ENCODE measurements at places on chromosomes 7 and 10.
A peak's percentile ranks its signal among the peaks of the same experiment; 100 is the strongest.

- no peak for DNase-seq
Observed at GRCh38 chr10:75672842-75673241, 241.4 kb downstream of the LRMDA start.

DNA sequence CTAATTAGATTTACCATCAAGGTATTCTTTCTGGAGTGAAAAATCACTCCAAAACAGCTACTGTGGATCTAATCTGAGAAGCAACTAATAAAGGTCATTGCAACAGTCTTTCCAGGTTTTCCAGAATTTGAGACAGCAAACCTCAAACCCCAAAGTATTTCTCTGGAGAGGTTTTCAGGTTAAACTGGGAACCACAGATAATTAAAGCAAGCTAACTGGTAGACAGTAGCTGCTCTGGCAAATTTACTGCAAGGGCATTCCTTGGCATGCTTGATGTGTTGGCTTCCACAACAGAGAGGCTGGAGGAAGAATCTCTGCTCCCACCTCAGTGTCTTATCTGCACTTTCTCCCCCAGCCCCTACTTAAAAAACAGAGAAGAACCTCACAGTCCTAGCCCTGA lies 140.0 kb upstream of the NRBF2 start:
- no peak for DNase-seq

- DNase-seq = no peak
Observed at GRCh38 chr7:33903791-33904680, 1.3 kb upstream of the BMPER start.

- no peak for DNase-seq
Observed at GRCh38 chr10:30832749-30833627, 198.7 kb downstream of the ZNF438 start.

DNA sequence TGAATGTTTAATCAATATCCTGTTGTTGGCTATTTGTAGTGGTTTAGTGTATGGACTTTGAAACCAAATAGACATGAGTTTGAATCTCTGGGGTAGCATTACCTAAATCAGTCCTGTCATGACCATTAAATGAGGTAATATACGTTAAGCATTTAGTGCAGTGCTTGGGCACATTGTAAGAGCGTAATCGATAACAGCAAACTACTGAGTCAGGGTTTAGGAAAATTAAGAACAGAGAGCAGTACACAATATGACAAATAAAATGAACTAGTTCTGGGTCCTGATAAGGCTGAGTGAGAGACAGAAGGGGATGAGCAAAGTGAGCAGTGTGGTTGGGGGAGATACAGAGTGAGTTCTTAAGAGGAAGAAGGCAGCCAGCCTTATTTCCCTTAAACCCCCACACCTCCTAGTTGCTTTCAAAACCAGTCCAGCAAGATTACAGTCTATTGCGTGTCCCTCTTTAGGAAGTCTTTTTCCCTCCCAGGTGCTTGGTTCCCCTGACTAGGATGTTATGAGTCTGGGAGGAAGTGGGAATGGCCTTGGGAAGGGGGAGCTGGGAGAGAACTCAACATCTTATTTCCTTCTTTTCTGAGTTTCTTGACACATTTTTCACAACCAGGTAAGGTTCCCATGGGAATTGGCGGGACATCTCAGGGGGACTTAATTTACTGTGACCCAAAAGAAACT lies 171.0 kb downstream of the SND1 start:
- peak; percentile 27 for DNase-seq

DNA sequence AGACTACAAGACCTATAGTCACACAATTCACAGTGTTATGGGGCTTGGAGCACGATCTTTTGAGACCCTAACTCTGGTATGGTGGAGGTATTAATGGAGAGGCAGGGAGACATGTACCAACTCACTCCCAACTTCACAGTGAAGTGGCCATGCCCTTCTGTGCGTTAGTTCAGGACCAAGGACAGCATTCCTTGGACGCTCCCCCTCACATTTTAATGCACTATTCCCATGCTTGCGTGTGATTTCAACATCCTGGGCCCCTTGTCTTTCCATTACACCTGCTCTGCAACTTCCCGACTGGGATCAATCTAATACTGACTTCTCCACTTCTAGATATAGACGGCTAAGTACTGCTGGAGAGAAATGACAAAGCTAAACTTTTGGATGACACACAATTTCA lies 72.7 kb downstream of the PLCE1 start:
- peak; percentile 53 for DNase-seq

DNA sequence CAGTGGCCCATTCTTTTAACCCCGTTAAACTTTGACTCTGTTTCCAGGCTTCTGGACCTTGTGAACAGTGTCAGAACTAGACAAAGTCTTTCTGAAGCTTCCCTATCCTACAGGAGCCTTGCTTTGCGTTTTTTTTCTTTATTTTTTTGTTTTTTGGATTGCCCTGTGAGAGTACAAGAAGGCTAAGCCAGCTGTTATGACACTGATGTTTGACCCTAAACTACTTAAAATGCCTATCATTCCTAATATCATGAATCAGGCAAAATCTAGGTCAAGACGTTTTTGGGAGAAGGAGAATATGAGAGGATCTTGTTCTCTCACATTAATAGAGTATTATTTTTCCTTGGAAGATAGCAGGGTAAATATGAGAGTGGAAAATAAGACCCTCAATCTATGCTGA lies 79.8 kb downstream of the EPDR1 start:
- DNase-seq = no peak

DNA sequence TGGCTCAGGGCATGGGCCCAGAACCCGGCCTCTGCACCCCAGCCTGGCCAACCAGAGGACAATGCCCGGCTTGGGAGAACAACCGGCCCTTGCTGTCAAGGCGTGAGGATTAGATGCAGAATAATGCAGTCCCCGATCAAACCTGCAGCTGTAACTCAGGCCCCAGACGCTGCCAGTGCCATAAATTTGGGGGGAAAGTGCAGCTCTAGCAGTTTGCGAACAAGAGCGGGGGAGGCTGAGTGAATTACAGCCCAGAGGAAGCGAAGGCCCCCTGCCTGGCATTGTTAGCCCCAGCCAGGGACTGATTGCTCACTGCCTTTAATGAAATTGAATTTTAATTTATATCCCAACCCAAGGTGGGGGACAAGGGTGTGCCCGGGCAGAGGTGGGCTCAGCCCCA lies 38.0 kb upstream of the GNA12 start:
- no peak for DNase-seq

GRCh38 chr10:71459513-71459912 lies 62.8 kb downstream of the CDH23 start:
- no peak for DNase-seq

DNA sequence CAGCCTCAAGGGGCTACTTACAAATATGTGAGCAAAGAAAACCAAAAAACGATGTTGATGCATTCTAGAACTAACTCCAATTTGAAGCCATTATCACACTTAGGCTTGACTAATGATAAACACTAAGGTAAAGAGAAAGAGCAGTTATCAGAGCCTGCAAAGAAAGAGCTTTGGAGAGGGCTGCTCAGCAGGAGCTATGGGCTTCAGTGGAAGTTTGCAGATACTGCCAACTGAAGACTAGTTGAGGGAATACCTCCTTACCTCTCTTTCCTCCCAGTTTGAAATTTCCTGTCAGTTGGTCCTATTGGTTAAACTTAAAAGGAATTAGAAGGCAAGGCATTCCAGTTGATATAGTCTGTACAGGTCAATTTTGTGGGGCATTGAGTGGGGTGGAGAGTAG lies 498.1 kb upstream of the POT1 start:
- DNase-seq = no peak

- DNase-seq = no peak
Observed at GRCh38 chr10:113681533-113682470, 2.1 kb downstream of the CASP7 start.

- no peak for DNase-seq
Observed at GRCh38 chr7:11570922-11571550, 261.0 kb downstream of the THSD7A start.

DNA sequence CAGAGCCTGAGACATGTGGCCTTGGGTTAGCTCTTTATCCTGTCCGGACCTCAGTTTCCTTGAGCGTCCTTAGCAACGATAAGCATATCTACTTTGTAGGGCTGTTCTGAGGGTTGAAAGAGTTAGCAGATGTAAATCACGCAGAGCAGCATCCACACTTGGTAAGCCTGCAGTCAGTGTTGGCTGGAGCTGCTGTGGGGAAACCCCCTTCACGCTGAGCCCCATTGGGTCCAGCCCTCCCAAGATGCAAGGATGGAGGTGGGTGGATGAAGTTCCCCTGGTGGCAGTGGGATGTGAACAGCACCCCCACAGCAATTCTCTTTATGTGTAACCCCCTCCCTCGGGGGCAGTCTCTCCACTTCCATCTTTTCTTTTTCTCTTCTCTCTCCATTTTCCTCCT lies 109.9 kb downstream of the PLXNA4 start:
- no peak for DNase-seq

DNA sequence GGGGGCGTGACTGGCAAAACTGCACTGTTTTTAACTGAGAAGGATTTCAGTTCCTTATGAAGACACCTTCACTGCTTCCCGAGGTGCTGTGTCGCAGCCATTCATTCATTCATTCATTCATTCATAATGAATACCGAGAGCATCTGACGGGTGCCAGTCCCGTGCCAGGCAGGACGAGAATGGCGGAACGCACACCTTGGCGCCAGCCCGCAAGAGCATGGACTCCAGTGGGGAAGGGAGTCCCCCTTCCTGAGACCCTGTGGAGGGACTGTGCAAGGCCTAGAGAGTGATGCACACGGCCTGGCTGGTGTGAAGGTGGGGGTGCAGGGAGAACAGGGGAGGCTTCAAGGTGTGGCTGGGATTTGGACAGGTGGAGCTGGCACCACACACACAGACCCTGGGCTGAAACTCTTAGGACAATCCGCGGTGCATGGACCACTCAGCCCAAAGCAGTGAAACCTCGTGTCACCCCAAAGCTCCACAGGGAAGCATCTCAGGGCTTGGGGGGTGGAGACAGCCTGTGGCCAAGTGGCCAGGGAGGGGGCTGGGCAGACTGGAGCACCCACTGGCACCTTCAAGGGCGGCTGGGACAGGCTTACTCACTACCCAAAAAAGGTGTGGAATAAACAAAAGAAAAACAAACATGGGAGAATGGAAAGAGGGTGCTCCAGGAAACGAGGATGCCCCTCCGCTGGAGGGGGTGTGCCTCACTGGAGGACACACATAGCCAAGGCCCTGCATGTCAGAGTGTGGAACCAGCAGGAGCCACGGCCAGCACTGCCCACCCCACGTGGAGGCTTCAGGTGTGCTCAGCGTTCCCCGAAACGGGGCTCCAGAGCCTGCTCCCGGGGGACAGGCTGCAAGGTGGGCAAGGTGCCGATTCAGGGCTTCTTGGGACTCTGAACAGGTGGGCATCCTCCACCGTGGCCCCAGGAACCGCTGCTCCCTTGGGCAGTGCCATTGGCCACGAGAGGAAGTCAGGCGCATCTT lies 37.7 kb downstream of the EBF3 start:
- no peak for DNase-seq

GRCh38 chr10:19874791-19875190 lies 58.6 kb downstream of the PLXDC2 start:
- DNase-seq = no peak

DNA sequence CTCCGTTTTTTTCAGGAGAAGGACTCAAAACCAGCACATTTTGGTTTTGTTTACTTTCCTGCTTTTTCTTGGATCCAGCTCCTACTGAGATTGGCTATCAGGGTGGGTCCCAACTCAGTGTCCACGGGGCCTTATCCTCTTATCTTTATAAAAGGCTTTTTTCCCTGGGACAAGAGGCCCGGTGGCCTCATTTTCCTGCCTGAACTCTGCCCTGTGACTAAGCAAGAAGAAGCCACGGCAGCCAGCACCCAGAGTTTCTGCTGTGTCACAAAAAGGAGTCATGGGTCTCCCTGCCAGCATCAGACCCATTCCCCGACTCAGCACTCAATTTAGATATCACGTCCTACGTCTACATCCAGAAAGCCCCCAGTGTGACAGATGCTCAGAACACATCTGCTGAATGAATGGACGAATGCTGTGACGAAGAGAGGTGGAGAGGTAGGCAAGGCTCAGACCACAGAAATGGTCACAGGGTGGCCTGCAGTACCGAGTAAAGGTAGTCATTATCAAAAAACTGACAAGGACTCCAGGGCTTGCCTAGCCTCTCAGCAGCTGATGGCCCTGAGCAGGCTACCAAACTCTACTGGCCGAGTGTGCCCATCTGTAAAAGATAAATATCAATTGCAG lies 16.7 kb downstream of the DLG5 start:
- DNase-seq = peak; percentile 66

DNA sequence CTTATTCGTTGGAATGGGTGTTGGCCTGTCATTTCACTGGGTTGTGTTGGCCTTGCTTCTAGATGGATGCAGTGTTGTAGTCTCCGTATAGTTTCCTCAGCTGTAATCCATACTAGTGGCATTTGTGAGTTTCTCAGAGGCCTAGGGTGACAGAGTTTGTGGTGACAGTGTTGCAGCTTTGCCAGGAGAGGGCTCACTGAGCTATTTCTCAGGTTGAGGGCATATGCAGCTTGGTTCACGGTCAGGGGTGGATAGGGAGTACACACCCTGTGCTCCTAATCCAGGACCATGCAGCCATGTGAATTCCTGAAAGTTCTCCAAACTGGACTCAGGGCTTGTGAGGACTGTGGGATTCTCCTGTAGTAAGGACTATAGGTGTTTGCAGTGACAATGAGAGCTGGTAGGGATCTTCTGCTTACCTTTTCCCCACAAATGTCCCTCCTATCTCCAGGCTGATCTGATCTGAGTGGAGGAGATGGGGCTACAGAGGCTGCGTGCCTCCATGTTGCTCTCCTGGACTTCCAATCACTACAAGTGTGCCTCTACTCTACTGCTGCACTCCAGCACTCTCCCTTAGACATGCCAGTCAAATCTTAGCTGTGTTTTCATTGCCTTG lies 229.0 kb downstream of the STK31 start:
- peak; percentile 54 for DNase-seq

DNA sequence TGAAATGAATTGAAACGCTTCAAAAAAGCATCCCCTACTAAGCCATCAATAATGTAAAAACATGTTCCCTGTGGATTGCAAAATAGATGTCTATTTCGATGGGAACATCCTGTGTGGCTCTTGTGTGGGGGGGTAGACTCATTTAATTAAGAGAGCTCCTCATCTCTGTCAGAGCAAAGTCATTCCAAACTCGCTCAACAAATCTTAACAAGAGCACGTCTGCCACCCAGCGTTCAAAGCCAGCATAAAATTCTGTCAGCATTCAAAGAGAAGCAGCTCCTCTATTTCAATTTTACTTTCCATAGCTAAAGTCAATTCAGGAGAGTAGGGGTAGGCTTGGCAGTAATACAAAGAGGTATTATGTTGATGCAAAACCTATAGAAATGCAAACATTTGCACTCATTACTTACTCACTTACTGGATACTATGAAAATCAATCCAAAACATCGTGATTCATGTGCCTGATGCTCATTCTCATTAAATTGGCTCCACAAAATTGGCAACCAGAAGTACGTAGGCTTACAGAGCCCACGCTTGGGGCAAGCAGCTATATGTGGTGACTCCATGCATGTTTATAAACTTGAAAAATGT lies 114.9 kb downstream of the IPMK start:
- peak; percentile 66 for DNase-seq

Data from NB4 (cell line).